ENCODE measurements at places on chromosomes 7 and 10. TPM values are rescaled to one million over a fixed set of nuclear protein-coding genes. Genes with fewer than 3 reads are reported as not detected.

ANKMY2 gene
- 24.9 TPM for total RNA-seq

MRLN gene
- not detected for total RNA-seq

CABCOCO1 gene
- 2.1 TPM for total RNA-seq

LIPA gene
- 20.7 TPM for total RNA-seq

CSTF2T gene
- 25.3 TPM for total RNA-seq

ACBD5 gene
- 15.4 TPM for total RNA-seq

PGAM2 gene
- total RNA-seq = 0.66 TPM

- DNase-seq = no peak
These were observed 201.8 kb downstream of the GLI3 start for GRCh38 chr7:42035210-42035609.

- no peak for DNase-seq
These were observed 47.2 kb downstream of the SORBS1 start for GRCh38 chr10:95513941-95514392.

- DNase-seq = no peak
These were observed 31.6 kb downstream of the RASGEF1A start for GRCh38 chr10:43235070-43235900.

DNA sequence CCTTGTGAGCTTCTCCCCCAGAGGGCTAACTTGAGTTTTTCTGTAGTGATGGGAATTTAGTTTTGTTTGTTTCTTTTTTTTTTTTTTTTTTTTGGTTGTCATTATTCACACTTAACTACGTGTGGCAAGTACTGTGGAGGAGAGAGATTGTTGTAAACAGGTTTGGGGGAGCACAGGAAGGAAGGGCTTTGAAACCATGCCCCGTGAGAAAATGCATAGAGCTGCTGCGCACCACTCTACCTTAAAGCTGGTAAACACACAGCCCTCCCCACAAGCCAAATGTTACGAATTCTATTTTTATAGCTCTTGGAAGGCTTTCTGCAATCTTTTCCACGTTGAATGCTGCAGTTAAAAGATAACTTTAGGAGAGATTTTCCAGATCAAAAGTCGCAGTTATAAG is 76.2 kb downstream of the ZNF22 start:
- DNase-seq = no peak

DNA sequence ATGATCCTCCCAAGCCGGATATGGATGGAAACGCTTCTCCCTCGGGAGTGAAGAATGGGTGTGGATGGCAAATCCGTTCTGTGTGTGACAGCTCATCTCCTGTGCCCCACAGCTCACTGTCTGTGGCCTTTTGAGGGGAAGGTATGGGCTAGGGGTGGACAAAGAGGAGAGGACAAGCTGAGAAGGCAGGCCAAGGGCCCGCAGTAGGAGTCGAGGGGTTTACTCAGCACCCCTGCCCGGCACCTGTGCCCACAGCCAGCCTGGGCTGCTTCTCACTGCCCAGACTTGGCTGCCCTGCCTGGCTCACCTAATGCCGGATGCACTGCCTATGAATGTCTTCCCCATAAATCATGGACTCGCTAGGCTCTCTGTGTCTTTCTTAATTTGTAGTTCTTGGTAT is 503.8 kb downstream of the TCERG1L start:
- DNase-seq = no peak

DNA sequence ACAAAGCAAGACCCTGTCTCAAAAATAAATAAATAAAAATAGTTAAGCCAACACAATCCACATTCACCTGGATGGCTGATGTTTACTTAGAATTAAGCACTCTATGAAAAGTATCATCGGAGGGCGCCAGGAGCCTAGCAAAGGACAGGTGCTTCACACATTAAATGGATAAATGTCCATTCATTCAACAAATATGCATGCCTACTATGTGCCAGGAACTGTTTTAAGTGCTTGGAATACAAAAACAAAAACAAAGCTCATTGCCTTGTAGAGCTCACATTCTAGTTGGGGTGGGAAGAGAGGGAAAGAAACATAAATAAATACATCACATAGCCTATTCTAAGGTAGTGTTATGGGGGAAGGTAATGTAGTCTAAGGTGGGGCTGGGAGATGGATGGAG is 4.1 kb downstream of the BAIAP2L1 start:
- no peak for DNase-seq
